ENCODE measurements at places on chromosomes 1 and 21.

DNA sequence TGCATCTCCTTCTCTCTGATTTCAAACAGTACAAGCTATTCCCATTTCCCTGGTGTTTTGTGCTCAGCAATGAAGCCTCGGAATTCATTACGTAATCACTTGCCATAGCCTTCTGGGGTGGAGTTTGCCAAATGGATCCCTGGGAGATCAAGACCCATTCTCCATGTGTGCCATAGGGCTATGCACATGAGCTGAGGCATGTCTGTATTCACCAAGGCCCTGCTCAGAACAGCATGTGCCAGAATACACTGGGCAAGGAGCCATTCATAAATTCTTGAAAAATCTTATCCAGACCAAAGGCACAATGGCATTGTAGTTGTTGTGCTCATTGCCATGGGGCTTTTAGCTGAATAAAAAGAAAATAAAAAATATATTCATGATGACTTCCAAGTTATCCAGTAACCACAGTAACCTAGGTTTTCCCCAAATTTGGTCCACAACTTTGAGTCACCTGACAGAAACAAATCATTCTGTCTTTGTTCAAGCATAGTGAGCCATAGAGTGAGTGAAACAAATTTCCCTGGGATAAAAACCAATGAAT, 53.0 kb downstream of the CRB1 start:
- no peak for DNase-seq

DNA sequence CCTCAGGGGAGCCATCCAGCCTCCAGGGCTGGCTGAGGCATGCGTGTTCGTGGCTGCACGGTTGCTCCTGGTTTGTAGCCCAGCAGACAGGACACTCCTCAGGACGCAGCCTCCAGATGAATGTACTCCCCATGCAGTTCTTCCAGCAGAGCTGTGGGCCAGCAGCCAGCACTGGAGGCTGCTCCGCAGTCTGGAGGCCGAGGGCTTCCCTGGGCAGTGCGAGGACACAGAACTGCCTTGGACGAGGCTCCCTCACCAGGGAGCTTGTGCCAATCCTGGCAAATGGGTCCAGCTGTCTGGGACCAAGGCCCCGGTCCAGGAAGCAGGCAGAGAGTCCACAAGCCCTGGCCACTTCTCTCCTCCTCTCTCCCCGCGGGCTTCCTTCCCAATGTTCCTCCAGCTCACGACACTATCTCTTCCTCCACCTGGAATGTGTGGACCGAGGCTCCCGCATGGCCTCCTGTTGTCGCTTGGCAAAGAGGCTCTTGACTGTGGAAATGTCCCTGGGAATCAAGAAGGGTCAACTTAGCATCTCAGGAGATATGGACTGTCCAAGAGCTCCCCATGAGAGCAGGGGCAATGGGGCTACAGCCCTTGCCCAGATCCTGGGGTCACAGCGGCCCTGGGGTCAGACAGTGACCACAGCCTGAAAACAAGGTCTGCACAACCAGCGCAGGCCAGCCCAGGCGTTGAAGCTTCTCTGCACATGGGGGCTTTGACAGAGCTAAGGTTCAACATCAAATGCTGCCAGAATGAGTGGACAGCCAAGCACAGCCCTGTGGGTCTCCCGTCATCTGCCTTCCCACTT, 5.3 kb downstream of the EDN2 start:
- no peak for DNase-seq

DNA sequence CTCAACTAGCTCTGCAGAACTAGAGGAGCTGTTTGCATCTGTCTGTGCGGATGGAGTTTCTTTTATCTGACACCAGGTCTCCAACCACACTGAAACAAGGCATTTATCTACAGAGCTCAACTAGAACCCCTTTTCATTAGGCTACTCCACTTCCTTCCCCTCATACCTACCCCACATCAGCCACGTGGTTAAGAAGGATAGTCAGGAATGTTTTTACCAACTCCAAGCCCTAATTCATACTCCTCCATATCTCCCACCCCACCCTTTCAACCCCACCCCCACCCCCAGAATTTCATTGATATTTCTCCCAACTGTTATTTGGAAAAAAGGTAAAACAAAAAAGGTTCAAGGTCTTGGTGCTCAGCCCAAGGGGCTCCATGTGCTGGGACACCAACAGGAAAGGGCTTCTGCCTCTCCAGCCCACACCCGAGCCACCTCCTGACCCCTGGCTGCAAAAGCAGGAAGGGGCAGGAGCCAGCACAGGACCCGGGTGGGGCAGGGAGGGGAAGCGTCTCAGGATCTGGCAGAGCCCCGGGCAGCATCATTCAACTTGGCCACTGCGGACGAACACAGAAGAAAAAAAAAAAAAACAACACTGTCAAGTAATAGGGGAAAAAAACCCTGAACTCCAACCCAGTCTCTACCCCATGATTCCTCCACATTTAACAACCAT, 7.0 kb downstream of the ENSA start:
- no peak for DNase-seq

GRCh38 chr1:37265786-37266667, 208.4 kb upstream of the ZC3H12A start:
- no peak for DNase-seq

DNA sequence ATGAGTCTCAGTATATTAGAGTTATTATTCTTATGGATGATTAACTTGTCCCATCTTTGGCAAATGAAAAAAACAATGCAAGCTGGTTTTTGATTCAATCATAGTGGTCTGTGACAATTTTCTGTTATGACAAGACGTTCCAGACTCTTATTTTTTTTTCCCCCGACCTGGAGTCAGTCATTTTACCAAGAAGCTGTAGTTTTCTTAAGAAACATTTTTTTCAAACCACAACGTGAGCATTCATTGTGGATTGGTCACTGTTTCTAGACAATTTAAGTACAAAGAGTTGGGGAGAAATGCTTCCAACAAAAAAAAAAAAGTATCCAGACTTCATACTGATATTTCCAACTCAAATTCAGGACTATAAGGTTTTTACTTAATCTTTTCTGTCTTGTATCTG, 8.0 kb upstream of the ANGPTL3 start:
- DNase-seq, result no peak

- DNase-seq, result no peak
Measured at GRCh38 chr1:55476445-55477015, 261.4 kb upstream of the USP24 start.
